CD8-positive, alpha-beta memory T cell (primary cell): ENCODE measurements at places on chromosomes 2 and 18.

DNA sequence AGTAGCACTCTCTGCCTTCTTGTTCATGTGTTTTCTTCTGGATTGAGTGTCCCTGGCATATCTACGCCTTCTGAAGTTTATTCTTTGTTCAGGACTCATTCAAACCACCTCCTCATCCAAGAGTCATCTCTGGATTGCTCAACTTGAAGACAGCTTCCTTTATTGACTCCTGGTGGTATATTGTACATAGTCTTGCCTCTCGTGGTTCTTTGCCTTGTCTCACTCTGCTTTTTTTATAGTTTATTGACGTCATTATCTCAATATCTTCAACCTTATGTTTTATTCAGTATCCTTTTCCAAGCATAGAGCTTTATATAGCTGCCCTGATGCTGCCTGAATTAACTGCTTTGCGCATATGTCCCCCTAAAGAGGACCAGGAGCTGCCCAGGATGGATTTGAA is 161.7 kb downstream of the INSIG2 start:
- H3K4me3 ChIP-seq, result no peak overlapping the region
- no peaks in the 10 kb centered on the region for H3K36me3 ChIP-seq
- no peak overlapping the region for H3K27ac ChIP-seq
- DNase-seq, result no peak
- H3K27me3 ChIP-seq, result no peaks in the 10 kb centered on the region

GRCh38 chr2:173095356-173095755 is 19.7 kb downstream of the MAP3K20 start:
- H3K27ac ChIP-seq, result no peak overlapping the region
- H3K36me3 ChIP-seq, result no peaks in the 10 kb centered on the region
- no peaks in the 10 kb centered on the region for H3K27me3 ChIP-seq
- H3K4me1 ChIP-seq, result no peaks in the 10 kb centered on the region

- no peak overlapping the region for H3K4me3 ChIP-seq
- no peak overlapping the region for H3K27ac ChIP-seq
- H3K27me3 ChIP-seq, result no peaks in the 10 kb centered on the region
- H3K4me1 ChIP-seq, result no peaks in the 10 kb centered on the region
Measured at GRCh38 chr18:80223581-80224148, 23.6 kb downstream of the PARD6G start.

GRCh38 chr2:11746807-11747459 is 501 bp downstream of the LPIN1 start:
- peak overlapping the region; percentile 87 for H3K27ac ChIP-seq
- H3K36me3 ChIP-seq, result no peaks in the 10 kb centered on the region
- peak overlapping the region; percentile 87 for H3K4me3 ChIP-seq

DNA sequence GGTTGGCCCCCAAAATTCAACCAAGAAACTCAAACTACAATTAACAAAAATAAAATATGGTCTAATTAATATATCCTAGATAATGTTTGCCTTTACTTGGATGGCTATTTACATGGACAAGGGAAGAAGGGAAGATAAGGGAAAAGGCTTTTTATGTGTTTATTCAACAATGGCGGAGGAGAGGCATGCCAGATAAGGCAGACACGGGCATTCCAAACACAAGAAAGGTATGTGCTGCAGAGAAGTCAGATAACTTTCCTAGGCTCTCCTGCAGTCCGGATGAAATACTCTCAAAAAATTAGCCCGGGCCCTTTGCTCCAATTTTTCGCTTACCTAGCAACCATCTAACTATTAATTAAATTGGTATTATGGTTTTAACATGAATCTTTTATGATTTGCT is 5.1 kb upstream of the TTR start:
- no peak overlapping the region for H3K27ac ChIP-seq
- H3K4me1 ChIP-seq, result no peaks in the 10 kb centered on the region
- H3K4me3 ChIP-seq, result no peak overlapping the region

DNA sequence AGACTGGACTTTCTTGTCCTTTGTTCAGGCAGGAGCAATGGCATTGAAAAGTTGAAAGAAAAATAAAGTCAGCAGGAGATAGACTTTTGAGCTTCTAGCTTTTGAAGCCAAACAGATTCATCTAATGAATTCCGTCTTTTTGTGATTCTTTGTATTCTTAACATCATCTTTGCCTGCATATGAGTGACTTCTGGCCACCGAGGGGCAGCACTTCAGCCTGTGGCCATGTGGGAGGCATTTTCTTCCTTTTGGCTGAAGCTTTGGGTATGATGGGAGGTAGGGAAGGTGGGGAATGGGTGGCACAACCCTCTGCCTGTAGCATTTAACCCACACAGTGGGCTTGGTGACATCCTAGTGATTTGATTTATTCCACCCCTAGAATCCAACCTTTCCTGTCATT is 220.6 kb downstream of the SETBP1 start:
- no peaks in the 10 kb centered on the region for H3K4me1 ChIP-seq
- H3K36me3 ChIP-seq, result no peaks in the 10 kb centered on the region
- no peak overlapping the region for H3K4me3 ChIP-seq
- H3K27me3 ChIP-seq, result no peaks in the 10 kb centered on the region
- no peak for DNase-seq

GRCh38 chr2:5756272-5756671 is 64.1 kb downstream of the SOX11 start:
- H3K4me3 ChIP-seq, result no peak overlapping the region
- no peaks in the 10 kb centered on the region for H3K27me3 ChIP-seq
- no peaks in the 10 kb centered on the region for H3K36me3 ChIP-seq
- no peak for DNase-seq

- no peak for DNase-seq
- no peaks in the 10 kb centered on the region for H3K4me1 ChIP-seq
- no peaks in the 10 kb centered on the region for H3K27me3 ChIP-seq
Measured at GRCh38 chr2:226478109-226478809, 321.4 kb downstream of the IRS1 start.

- H3K27me3 ChIP-seq, result no peaks in the 10 kb centered on the region
- H3K4me1 ChIP-seq, result peaks cover 28% of the 10 kb centered on the region
- no peaks in the 10 kb centered on the region for H3K36me3 ChIP-seq
- H3K27ac ChIP-seq, result peak overlapping the region; percentile 99
Measured at GRCh38 chr2:135052997-135053474, 944 bp downstream of the RAB3GAP1 start.

DNA sequence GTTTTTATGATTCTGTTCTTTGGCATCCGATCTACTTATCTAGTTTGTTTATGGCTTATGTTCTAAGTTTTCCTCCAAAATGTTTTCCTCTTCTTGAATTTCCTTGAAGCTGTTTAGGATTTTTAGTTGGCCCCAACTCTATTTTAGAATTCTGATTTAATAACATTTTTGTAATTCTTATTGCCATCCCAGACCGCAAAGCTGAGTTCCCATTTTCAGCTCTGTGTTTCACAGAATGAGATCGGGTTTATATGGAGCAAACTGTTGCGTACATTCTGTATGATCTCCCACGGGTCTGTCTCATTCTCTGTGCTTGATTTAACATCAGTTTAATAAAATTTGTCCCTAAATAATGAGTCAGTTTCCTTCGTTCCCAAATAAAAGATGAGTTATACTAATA is 59.3 kb downstream of the DPP4 start:
- peaks cover 8% of the 10 kb centered on the region for H3K36me3 ChIP-seq
- H3K27ac ChIP-seq, result no peak overlapping the region
- H3K4me3 ChIP-seq, result no peak overlapping the region
- no peak for DNase-seq
- H3K27me3 ChIP-seq, result no peaks in the 10 kb centered on the region

DNA sequence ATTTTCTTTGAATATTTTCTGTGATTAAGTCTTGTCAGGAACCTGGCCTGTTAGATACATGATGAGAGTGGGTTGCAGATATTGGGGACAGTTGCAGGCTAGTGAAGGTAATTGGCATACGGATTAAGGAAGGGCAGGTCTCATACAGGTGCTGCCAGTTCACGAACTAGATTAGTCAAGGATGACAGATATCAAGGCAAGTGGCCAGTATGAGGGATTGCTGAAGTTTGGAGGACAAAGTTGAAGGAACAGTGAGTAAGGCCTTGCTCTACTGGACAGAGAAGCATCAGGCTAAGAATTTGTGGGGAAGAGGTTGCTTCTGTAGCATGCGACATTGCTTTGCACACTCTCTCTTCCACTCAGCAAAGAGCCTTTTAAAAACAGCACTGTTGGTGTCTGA is 12.8 kb upstream of the NCOA1 start:
- H3K4me3 ChIP-seq, result no peak overlapping the region
- no peaks in the 10 kb centered on the region for H3K27me3 ChIP-seq
- H3K36me3 ChIP-seq, result no peaks in the 10 kb centered on the region
- no peaks in the 10 kb centered on the region for H3K4me1 ChIP-seq

DNA sequence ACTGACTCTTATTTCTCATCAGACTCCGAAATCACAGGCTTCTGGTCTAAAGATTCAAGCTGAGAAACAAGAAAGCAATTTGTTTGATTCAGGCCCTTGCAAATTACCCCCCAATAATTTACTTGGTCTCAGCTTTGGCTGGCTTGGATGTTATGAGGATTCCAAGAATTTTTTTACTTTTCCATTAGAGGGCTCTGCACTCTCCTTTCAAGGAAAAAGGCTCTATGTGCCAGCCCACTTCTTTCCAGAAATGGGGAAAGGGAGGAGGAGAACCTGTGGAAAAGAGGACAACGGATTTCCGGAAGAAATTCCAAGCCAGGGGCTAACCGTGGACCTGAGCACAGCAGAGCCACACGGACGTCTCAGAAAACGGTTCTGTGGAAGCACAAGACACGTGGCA is 44.4 kb downstream of the BCL11A start:
- DNase-seq, result no peak
- H3K36me3 ChIP-seq, result no peaks in the 10 kb centered on the region
